Muscle of arm (tissue), 14 donors: ENCODE measurements at places on chromosomes 12 and 14. TPM values are rescaled to one million over a fixed set of nuclear protein-coding genes. Genes with fewer than 3 reads are reported as not detected.

- no peak for DNase-seq
Measured at GRCh38 chr14:33696165-33696564, 254.7 kb downstream of the EGLN3 start.

- DNase-seq = no peak
Measured at GRCh38 chr12:52054231-52054832, 3.1 kb downstream of the NR4A1 start.

DNA sequence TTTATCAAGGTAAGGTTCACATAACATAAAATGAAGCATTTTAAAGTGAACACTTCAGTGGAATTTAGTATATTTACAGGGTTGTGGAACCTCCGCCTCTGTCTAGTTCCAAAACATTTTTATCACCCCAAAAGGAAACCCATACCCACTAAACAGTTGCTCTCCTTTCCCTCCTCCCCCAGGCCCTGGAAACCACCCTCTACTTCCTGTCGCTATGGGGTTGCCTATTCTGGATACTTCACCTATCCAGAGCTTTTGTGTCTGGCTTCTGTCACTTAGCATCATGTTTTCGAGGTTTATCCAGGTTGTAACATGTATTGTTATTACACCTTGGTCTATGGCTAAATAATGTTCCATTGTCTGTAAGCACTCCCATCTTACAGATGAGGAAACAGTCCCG is 27.7 kb upstream of the ZFP36L1 start:
- no peak for DNase-seq

SHMT2 gene
- polyA plus RNA-seq = 78.9 TPM

GRCh38 chr12:50157259-50157658 is 9.9 kb downstream of the CERS5 start:
- no peak for DNase-seq

DNA sequence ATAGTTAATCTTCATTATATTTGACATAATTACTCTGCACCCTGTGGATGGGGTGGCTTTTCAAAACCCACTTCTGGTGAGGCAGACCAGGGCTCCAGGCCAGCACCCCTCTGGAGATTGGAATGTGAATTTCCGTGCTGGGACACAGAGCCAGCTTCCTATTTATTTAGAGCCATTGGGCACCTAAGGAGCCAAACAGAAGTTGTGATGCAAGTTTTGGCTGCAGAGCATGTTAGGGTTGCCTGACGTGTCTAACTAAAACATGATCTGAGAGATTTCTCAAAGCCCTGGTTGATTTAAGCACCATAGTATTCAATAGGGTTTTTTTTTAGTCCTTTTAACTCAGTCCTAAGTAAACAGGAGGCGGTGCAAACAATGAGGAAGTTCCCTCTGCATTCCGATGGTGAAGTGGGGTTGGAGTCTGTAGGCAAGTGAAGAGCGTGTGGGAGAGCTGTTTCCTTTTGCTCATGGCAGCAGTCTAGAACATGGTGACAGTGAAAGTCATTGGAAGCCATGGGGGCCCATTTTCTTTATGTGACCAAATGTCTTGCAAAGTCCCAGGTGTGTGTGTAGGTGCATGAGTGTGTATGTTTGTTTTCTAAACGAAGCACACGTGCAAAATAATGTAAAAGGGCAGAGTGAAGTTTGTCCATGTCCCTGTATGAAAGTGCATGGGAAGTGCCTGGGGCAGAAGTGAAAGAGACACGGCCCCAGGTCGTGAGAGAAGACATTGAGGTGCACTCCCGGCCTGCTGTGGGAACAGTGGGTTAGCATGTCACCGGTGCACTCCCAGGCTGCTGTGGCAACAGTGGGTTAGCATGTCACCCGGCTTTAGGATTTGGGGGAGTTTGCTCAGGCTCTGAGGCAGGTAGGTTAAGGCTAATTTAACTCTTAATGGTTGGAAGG is 117.7 kb downstream of the PRKCH start:
- no peak for DNase-seq

- DNase-seq = no peak
Measured at GRCh38 chr14:51604073-51604472, 47.6 kb upstream of the FRMD6 start.

BATF gene
- polyA plus RNA-seq = not detected

CLEC7A gene
- polyA plus RNA-seq = 0.81 TPM

- DNase-seq = no peak
Measured at GRCh38 chr12:2937500-2937899, 21.7 kb upstream of the TEAD4 start.

DNA sequence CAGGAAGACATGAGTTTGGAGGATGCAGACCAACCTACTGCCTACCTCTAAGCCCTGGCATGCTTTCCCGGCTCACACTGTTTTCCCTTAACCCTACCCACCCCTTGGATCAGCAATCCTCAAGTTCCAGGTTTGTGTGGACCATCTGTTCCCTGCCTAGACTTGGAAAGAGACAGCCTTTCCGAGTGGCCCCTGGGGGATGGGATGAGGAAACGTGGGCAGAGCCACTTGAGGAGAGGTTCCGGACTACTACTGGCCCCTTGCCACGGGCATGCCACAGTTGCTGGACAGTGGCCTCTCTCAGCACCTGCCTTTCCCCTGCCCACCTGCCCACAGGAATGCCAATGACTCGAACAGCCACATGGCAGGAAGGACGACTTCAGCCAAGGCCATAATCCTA is 135.9 kb downstream of the SLC15A4 start:
- DNase-seq = no peak

FIGNL2 gene
- 2.0 TPM for polyA plus RNA-seq

DNA sequence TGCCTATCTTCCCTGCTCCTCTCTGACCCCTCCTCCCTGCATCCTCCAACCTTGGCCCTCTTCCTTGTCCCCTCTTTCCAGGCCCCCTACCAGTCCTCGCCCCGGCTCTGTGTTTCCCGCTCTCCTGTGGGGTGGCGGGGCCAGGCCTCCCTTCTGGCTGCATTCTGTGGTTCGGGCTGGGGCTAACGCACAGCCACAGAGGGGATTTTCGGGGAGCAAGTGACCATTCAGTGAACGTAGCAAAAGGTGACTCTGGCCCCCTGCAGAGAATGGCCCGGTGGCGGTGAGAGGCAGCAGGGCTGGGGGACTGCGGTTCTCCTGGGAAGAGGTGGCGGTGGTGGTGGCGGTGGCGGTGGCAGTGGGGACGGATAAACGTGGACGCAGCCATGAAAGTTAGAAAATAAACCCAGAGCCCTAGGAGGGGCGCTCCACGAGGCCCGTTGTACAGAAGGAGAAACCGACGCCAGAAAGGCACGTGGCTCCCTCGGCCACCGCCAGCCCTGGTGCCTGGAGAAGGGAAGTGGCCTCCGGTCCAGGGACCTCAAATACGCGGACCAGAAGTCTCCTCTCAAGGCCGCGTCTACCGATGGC is 269.6 kb downstream of the ADGRD1 start:
- no peak for DNase-seq

WSCD2 gene
- polyA plus RNA-seq = 1.8 TPM

GRCh38 chr12:111687255-111687654 is 1.4 kb downstream of the ACAD10 start:
- DNase-seq = no peak

DNA sequence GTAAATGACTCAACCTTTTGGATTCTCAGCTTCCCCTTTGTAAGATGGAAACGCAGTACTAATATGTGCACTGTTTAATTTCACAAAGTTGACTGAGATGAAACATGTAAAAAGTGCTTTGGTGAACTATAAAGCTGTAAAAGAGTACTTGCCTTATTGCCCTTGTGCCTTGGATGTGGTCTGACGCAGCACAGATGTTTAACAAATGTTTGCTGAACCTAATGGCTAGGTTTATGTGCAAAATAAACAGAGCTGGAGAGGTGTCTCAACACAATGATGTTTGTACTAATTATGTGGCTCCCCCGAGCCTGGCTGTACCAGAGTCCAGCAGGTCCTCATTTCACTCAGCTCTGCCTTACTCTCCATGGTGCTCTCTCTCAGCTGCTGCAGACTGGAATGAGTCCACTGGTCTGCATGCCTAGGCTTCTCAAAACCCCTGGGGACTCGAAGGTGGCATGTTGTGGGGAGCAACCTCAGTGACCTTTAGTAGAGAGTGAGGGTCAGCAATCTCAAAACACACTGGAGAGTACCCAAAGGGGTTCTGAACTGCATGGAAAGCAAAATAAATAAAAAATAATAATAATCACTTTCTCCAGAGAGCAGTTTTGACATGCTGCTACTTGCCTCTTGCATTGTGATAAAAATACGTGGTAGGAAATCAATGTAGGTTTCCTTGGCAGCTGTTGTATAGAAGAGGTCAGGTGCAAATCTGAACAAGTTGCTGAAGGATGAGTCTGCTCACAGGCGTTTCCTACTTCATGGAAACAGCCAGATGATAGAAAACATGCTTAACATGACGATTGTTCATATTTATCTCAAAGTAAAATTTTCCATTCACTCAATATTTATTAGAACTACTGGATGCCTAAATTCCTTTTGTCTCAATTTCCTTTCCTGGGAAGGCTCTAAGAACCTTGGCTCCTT is 8.5 kb upstream of the AMIGO2 start:
- DNase-seq = no peak

EPYC gene
- not detected for polyA plus RNA-seq

PRKD1 gene
- polyA plus RNA-seq = 25.1 TPM

ZDHHC22 gene
- polyA plus RNA-seq = not detected

- DNase-seq = no peak
Measured at GRCh38 chr12:87160848-87161601, 868.2 kb downstream of the C12orf50 start.

DNA sequence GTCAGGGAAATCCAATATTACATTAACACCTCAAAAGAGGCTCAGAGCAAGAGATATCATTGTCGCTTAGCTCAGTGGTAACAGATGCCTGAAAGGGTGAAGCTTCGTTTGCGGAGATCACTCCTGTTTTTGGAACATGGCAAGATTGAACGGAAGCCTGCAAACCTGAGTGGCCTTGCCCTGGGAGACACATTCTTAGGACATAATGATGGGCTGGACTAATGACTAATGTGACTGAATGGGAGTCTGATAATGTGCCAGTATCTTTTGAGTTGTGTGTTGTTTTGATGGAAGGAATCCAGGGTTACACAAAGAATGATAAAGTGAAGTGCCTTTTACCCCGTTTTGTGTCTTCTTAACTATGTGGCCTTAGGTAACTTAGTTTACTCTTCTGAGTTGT is 109.3 kb upstream of the IFNG-AS1 start:
- no peak for DNase-seq

DNA sequence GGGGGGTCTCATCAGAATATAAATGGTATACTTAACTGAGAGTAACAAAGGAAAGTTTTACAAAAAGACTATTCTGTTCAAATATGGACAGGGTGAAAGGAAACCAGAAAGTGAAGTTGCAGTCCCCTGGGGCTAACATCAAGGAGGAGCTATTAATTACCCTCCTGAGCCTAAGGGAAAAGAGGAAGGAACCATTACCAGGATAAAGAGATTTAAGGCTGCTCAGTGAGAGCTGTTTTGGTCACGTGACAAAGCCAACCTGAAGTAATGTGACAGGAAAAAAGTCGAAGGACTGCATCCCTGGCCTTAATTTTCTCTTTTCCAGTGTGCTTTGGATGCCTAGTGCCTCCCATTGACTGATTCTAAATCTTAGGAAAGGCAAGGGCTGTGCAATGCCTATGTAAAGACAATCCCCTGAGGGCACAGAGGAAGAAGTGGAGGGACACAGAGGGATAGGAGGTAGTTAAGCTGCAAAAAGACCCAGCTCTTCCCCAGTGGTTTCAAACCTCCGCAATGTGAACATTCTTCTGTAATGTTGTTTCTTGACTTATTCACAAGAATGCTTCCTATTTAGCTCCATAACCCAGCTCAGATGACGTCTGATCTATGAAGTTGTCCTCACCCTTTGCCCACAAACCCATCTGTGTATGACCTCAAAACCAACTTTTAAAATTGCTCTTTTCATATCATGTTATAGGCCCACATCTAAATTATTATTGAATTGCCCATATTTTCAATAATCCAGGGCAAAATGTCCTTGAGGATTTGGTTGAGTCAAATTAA is 187.7 kb upstream of the DCN start:
- no peak for DNase-seq

GRCh38 chr12:82698708-82699564 is 12.2 kb downstream of the TMTC2 start:
- DNase-seq = no peak

SERPINA12 gene
- polyA plus RNA-seq = not detected

- peak; percentile 84 for DNase-seq
Measured at GRCh38 chr12:42482041-42482747, 107.4 kb downstream of the PRICKLE1 start.

DNA sequence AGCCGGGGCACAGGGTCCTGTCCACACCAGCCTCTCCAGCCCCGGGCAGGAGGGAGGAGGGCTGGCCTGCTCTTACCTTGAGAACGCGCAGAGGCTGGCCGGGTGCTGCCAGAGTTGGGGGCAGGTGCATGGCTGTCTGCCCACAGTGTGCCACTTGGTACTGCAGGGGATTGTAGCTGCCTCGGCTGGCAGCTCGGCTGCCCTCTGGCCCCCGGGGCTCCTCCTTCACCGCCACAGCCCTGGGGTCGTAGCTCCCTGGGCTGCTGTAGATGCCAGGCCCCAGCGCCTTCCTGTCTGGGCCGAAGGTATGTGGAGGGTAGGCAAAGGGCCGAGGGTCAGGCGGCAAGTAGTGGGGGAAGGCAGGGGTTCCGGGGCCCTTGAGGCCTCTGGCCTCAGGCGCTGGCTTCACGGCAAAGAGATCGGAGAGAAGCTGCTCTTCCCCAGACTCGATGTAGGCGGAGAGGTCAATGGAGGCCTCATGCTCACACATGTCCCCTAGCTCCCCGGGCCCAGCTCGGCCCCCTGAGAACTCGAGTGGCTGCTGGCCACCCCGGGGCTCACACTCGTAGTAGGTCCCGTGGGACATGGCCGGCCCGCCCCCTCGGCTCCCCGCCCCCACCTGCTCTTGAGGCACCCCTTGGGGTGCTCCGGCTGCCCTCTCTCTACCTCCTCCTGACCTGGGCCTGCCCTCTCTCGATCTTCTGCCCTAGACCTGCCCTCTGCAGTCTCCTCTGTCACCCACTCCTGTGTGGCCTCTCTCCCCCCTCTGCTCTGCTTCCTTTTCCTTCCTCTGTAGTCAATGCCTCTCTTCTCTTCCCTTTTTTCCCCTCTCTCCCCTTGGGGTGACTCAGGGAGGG is at the start of gene CEBPE:
TSS of gene CEBPE (minus strand) at position 750 of the 857 bp plus-strand sequence. CDS start at position 586, 164 bp downstream.
- no peak for DNase-seq

- DNase-seq = no peak
Measured at GRCh38 chr14:100466111-100466856, 120.9 kb downstream of the BEGAIN start.

DNA sequence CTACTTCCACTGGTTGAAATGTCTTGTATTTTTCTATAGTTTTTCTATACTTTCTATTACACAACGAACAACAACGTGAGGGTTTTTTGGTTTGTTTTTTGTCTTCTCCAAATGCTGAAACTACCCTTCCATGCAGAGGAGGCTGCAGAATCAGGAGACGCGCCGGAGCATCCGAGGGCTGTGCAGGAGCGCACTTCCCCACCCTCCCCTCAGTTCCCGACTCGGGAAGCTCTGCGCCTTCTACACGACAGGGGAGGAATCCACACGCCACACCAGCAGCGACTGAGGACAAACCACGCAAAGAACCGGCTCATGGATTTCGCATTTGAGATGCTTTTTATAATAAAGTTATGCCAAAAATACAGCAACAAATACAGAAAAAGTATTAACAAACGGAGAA is 30.9 kb downstream of the SLC15A4 start:
- DNase-seq = no peak
